ENCODE measurements at places on chromosomes 11 and 22.

DNA sequence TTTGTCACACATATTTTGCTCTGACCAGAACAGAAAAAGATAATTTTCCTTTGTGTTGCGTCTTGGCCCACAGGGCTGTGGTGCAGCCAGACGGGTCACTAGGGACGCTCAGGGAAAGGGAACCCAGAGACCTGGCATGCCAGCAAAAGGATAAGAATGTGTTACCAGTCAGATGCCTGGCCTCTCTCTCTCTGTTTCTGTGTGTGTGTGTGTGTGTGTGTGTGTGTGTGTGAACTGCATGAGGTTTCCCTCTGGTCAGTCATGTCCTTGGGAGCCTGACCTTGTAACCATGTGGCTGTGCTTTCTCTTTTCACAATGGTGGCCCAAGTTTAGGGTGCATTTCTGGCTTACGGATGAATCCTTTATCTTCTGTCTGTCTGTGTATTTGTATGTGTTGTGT, 25.4 kb downstream of the CCKBR start:
- DNase-seq: no peak

DNA sequence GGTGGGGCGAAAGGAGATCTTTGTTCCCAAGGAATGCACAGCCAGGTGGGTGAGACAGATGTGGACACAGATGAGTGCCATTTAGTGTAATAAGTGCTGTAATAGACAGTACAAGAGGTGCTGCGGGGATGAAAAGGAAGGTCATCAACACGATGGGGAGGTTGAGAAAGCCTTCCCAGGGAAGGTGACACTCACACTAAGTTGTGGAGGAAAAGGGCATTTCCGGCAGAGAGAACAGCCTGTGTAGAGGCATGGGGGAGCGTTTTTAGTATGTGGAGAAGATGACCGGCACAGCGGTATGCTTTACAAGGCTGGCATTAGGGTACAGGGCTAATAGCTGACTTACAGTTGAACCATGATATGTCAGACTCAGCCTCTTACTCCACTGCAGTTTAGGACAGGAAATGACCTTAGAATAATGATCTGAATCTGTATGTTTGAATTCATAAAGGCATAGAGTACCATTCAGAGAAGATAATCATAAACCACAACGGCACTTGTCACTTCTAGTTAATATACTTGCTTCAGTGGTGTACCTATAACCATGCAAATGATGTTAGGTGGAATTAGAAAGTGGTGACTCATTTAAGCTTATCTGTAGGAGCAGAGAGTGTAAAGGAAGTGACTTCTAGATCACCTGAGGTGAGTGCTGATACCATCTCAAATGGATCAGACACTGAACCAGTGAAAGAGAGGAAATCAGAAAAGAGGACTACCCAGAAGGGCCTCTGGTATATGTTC, 60.6 kb downstream of the FAM83F start:
- DNase-seq: no peak

DNA sequence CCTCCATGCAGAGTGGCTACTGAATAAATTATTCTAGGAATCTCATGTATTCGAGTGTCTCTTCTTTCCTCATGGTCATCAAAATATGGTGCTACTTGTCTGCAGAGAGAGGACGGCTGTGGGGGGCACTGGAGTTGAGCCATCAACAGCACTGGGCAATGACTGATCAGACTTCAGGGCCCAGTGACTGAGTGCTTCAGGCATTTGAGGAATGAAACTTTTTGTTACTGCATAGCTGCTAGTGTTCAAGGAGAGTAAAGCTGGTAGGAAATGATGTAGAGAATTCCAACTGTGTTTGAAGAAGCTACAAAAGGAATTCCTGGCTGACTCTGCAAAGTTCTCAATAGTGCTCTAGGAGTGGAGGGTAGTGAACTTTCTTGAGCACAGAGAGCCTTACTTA, 277.7 kb downstream of the CADM1 start:
- peak; percentile 84 for DNase-seq

GRCh38 chr11:14499178-14499559, 442 bp downstream of the COPB1 start:
- DNase-seq: peak; percentile 14

DNA sequence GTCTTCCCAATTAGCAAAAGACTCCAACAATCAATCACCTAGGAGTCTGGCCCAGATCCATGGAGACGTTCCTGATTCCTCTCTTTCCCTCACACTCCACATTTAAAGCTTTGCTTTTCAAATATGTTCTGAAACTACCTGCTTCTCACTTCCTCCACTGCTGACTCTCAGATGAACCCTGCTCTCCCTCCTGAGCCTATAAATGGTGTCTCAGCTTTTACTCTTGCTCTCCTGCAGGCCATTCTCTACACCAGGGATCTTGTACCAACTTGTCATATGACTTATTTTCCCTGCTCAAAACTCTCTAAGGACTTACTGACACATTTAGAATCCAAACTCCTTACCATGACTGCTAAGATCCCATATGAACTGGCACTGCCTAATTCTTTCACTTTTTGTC, 138.4 kb upstream of the DDI1 start:
- no peak for DNase-seq

DNA sequence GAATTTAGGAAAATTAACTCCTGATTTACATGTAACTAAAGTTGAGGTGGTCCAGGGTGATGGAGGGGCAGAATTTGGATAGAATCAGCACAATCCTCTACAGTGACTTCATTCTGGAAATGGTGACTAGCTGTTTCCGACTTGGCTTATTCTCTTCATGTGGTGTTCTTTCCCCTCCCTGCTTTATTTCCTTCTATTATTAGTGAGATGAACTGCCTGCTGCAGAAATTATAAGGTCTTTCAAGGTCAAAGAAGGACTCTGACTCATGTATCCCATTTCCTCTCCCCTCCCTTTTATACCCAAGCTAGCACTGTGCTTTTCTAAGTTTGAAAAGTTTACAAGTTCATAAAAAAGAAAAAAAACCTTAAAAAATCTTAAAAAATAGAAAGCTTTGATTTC, 12.2 kb upstream of the MRPL17 start:
- peak; percentile 37 for DNase-seq

GRCh38 chr22:48365386-48365785, 1462.3 kb downstream of the BRD1 start:
- no peak for DNase-seq

DNA sequence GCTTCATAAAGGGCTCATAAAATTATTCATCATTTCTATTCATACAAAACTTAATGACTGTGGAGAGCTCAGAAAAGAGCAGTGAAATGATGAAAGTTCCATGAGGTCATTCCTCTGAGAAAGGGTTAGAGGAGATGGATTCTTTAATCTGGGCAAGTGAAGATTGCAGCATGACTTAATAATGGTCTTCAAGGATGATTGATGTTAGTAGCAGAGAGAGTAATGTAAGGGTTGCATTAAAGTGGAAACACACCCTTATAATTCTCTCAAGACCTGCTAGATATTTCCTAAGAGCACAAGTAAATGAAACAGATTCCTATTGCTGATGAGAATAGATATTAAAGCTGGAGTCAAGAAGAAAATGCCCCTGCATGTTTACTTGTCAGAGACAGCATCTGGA, 711.6 kb upstream of the ANO5 start:
- no peak for DNase-seq

GRCh38 chr22:45718391-45718790, 46.8 kb downstream of the ATXN10 start:
- no peak for DNase-seq

DNA sequence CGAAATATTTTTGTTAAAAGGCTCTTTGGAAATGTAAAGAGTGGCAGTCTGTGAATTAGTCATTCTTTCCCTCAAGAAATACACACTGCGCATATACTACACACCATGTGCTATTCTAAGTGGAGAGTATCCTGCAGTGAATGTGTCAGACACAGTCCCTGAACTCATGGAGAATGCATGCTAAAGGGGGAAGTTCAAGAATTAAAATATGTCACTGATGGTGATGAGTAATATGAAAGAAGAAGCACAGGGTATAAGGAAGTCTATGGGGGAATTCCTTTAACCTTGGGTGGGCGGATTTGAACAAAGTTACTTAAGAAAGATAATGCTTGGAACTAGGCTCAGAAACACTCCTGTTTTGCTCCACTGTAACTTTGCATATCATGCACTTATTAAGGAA, 153.0 kb downstream of the LRRC4C start:
- peak; percentile 5 for DNase-seq

DNA sequence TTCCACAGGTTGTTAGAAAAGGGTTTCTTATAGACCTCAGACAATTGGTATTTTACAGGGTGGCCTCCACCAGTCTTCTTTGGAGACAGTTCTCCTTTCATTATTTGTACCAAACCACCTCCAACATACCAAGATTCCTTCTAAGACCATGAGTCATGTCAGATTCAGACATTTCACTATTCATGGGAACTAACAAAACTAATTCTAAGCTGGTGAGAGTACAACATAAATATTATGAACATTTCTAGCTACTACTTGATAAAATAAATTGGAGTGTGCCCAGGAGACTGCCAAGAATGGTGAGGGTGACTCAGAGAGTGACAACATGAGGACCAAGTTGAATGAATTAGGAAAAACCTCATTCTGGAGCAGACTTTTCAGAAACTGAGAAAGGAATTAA, 494.6 kb upstream of the LRRC4C start:
- DNase-seq: peak; percentile 22

DNA sequence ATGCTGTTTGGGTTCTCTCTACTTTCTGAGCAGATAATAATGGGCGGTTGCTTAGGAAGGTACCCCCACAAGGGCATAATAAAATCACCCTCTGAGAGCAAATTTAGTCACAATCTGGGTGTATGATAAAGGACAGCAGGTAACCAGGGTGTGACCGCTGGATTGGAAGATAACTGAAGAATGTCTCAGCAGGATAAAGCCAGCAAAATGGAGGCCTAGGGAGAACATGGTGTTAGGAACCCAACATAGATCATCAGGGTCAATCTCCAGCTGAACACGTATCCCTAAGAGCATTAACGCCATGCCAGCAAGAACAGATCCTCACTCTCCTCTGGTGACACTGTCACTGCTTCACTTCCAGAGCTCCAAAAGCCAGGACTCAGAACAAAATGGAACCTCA, 64.5 kb upstream of the SCUBE2 start:
- DNase-seq: no peak
